ENCODE measurements at places on chromosomes 4 and X. TPM values are rescaled to one million over a fixed set of nuclear protein-coding genes. Genes with fewer than 3 reads are reported as not detected.
A peak's percentile ranks its signal among the peaks of the same experiment; 100 is the strongest.

MAPK10 gene
- 1.7 TPM for total RNA-seq

FAT4 gene
- 4.3 TPM for total RNA-seq

GRCh38 chr4:51859476-51860031 is 16.6 kb downstream of the DCUN1D4 start:
- H3K27me3 ChIP-seq, result no peaks in the 10 kb centered on the region
- H3K4me1 ChIP-seq, result no peaks in the 10 kb centered on the region
- DNase-seq, result no peak
- H3K36me3 ChIP-seq, result peaks cover 9% of the 10 kb centered on the region

APLN gene
- 0.74 TPM for total RNA-seq

DNA sequence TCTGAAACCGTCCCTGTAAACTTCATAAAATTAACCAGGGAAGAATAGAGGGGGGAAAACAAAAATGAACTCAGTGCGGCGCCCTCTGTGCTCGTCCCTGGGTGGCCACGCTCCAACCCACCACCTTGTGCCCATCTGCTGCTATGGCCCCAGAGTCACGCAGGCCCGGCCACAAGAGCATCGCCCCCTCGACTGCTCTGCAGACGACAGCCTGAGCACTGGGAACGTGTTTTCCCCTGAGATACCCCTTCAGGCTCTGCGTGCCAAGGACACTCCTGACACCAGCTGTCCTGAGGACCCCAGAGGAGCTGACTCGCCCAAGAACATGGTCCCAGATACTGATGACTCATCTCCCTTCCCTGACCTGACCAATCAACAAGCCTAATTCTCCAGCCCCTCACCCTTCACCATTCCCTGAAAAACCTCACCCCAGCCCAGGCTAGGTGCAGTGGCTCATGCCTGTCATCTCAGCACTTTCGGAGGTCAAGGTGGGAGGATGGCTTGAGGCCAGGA is 64.1 kb upstream of the GPR78 start:
- H3K4me3 ChIP-seq, result no peak overlapping the region
- H3K36me3 ChIP-seq, result no peaks in the 10 kb centered on the region
- DNase-seq, result no peak
- H3K27ac ChIP-seq, result no peak overlapping the region
- H3K4me1 ChIP-seq, result no peaks in the 10 kb centered on the region

DNA sequence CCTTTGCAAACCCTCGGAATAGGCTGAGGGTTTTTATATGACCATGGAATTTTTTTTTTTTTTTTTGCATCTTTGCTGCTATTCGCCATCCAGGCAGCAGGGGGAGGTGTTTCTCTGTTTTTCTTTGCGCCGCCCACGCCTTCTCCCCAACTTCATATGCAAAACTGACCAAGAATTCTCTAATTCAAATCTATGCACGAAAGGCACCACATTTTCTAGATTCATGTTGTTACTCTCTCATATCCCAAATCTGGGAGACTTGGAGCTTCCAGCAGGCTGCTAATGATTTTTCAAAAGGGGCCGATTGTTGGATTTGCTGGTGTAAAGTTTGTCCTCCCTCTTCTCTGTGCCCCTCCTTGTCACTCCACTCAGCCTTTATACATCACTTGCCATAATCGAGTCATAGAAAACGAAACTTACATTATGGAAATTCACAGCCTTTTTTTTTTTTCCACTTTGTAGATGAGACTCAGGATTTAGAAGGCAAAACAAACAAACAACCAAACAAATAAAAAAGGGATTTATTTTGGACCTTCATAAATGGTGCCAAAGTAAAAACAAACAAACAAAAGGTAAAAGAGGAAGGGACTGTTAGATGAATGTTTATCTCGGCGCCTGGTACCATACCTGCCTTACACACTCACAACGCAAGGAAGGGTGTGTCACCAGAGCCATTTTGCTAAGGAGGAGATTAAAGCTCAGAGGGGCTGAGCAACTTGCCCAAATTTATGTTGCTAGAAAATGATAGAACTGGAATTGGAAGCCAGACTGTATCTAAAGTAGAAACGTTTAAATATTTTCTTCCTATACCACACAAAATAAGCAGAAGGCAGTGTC is 29.3 kb upstream of the BOD1L1 start:
- H3K27me3 ChIP-seq, result no peaks in the 10 kb centered on the region
- peak overlapping the region; percentile 19 for H3K27ac ChIP-seq
- H3K36me3 ChIP-seq, result no peaks in the 10 kb centered on the region
- DNase-seq, result peak; percentile 60
- no peaks in the 10 kb centered on the region for H3K4me1 ChIP-seq
- H3K4me3 ChIP-seq, result peak overlapping the region; percentile 51

GRCh38 chrX:74250574-74250973 is 53.4 kb upstream of the ZCCHC13 start:
- no peaks in the 10 kb centered on the region for H3K4me1 ChIP-seq
- H3K4me3 ChIP-seq, result no peak overlapping the region
- H3K27ac ChIP-seq, result peak overlapping the region; percentile 61
- no peak for DNase-seq
- H3K27me3 ChIP-seq, result no peaks in the 10 kb centered on the region

- no peaks in the 10 kb centered on the region for H3K36me3 ChIP-seq
- H3K4me3 ChIP-seq, result no peak overlapping the region
- DNase-seq, result no peak
- peaks cover 4% of the 10 kb centered on the region for H3K27me3 ChIP-seq
- H3K4me1 ChIP-seq, result no peaks in the 10 kb centered on the region
Measured at GRCh38 chrX:54921427-54922021, 900 bp downstream of the TRO start.

DNA sequence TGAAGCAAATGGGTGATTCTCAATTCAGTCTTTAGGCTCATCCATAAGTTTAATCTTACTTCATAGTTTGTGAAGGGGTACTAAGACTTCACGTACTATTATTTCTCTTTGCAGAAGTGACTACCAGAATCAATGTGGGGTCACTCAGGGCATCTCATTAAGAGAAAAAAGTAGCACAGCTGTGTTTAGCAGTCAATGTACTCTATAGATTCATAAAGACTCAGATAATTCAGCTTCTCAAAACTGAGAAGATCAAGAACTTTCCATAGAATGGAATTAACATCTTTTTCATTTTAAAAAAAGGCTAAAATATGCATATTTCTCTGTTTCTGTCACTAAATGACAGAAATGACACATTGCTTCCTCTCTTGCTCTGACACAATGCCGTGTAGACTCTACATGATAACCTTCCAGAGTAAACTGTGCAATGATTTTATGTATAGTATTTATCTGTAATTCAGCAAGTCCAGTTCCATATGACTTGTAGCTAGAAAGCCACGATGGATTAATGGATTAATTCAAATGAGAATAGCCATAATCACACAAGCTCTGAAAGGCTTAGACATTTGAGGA is 20.3 kb upstream of the LSM6 start:
- DNase-seq, result no peak
- no peaks in the 10 kb centered on the region for H3K4me1 ChIP-seq
- H3K27me3 ChIP-seq, result no peaks in the 10 kb centered on the region

DNA sequence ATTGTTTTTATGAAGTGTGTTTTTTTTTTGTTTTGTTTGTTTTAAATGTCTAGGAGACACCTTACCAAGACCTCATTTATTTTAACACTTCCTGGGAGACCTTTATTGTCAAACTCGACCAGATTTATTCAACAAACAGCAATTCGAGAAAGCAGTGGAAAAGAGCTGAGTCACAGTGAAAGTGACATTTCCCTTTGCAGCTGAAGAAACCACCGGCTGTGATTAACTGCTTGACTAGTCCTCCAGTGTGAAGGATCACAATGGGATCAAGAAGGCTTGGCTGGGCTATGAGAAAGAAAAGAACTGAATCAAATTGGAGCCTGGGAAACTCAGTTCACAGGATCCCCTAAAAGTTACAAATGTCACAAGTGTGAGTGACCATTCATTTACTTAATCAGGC is 11.9 kb upstream of the ADH7 start:
- H3K4me3 ChIP-seq, result no peak overlapping the region
- H3K36me3 ChIP-seq, result no peaks in the 10 kb centered on the region
- no peaks in the 10 kb centered on the region for H3K27me3 ChIP-seq
- peak overlapping the region; percentile 9 for H3K27ac ChIP-seq

SMIM10L2A gene
- total RNA-seq, result 0.18 TPM

- no peaks in the 10 kb centered on the region for H3K27me3 ChIP-seq
- DNase-seq, result no peak
- no peaks in the 10 kb centered on the region for H3K4me1 ChIP-seq
- H3K4me3 ChIP-seq, result no peak overlapping the region
- H3K27ac ChIP-seq, result no peak overlapping the region
Measured at GRCh38 chr4:92333016-92333415, 29.2 kb downstream of the GRID2 start.

- no peaks in the 10 kb centered on the region for H3K27me3 ChIP-seq
- DNase-seq, result no peak
- H3K4me1 ChIP-seq, result no peaks in the 10 kb centered on the region
- H3K27ac ChIP-seq, result no peak overlapping the region
- H3K4me3 ChIP-seq, result no peak overlapping the region
Measured at GRCh38 chr4:27189683-27190082, 329.0 kb downstream of the STIM2 start.

SMIM31 gene
- not detected for total RNA-seq

DNA sequence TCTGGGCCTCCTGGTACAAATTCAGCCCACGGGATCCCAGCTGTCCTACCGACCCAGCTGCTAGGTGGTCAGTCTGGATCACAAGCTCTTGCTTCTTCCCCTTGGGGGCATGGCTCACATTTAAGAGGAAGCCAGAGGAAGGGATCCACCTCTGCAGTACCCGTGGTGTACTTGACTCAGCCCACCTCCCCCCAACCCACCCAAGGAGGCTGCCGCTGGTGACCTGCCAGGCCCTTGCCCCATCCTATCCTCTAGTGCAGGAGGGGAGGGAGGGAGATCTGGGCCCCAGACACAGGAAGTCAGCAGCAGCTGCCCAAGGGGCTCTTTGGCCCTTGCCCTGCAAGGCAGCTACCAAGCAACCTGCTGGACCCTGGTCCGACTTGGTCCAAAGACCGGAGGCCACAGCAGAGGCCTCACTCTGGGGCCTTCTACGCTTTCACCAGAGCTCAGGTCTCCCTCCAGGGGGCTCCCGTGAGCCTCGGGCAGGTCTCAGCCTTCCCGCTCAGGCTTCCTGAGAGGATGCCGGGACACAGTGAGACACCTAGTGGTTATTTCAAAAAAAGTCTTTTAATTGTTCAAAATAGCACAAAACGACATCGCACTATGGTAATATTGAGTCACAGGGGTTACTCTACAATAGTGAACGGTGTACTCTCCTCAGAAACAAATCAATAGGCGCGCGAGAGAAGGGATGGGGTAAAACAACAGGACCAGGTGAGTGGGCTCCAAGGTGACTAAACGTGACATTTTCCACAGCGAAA is 2.7 kb upstream of the RENBP start:
- H3K27ac ChIP-seq, result peak overlapping the region; percentile 13
- no peaks in the 10 kb centered on the region for H3K27me3 ChIP-seq
- peak; percentile 75 for DNase-seq
- no peak overlapping the region for H3K4me3 ChIP-seq
- H3K36me3 ChIP-seq, result peaks cover 25% of the 10 kb centered on the region
- no peaks in the 10 kb centered on the region for H3K4me1 ChIP-seq

DNA sequence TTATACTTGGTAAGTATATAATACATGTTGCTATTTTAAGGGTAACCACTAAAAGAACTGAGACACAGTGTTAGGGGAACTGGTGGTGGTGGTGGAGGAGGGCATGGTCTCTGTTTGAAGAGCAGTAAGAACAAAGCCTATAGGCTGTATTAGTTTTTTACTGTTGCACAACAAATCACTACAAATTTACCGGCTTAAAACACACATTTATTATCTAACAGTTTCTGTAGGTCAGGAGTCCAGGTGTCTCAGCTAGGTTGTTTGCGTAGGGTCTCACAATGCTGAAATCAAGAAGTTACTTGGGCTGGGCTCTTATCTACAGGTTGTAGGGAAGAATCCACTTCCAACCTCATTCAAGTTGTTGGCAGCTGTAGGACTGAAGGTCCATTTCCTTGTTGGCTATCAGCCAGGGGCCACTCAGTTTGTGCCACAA is 52.6 kb downstream of the CASK start:
- no peak for DNase-seq
- no peaks in the 10 kb centered on the region for H3K36me3 ChIP-seq
- no peaks in the 10 kb centered on the region for H3K27me3 ChIP-seq
- H3K4me1 ChIP-seq, result no peaks in the 10 kb centered on the region
- no peak overlapping the region for H3K27ac ChIP-seq
- H3K4me3 ChIP-seq, result no peak overlapping the region

CFAP99 gene
- total RNA-seq, result 0.86 TPM

GRCh38 chrX:34467437-34467836 is 189.6 kb downstream of the TMEM47 start:
- H3K27ac ChIP-seq, result no peak overlapping the region
- no peaks in the 10 kb centered on the region for H3K36me3 ChIP-seq
- H3K27me3 ChIP-seq, result no peaks in the 10 kb centered on the region
- no peak for DNase-seq

GRCh38 chr4:102809190-102809589 is 18.2 kb downstream of the UBE2D3 start:
- H3K4me3 ChIP-seq, result no peak overlapping the region
- H3K4me1 ChIP-seq, result peaks cover 50% of the 10 kb centered on the region
- no peak overlapping the region for H3K27ac ChIP-seq
- DNase-seq, result no peak
- H3K27me3 ChIP-seq, result no peaks in the 10 kb centered on the region

GRCh38 chr4:5710065-5710960 is 688 bp upstream of the EVC start:
- H3K4me1 ChIP-seq, result peaks cover 6% of the 10 kb centered on the region
- no peak for DNase-seq
- peak overlapping the region; percentile 29 for H3K4me3 ChIP-seq
- no peak overlapping the region for H3K27ac ChIP-seq
- no peaks in the 10 kb centered on the region for H3K27me3 ChIP-seq

P2RY8 gene
- 0.87 TPM for total RNA-seq

USP17L27 gene
- not detected for total RNA-seq

CLGN gene
- total RNA-seq, result 8.9 TPM

GRCh38 chr4:85302193-85302736 is 172.7 kb upstream of the ARHGAP24 start:
- DNase-seq, result no peak
- H3K27me3 ChIP-seq, result no peaks in the 10 kb centered on the region
- H3K36me3 ChIP-seq, result no peaks in the 10 kb centered on the region
- H3K4me3 ChIP-seq, result no peak overlapping the region
- H3K4me1 ChIP-seq, result no peaks in the 10 kb centered on the region

- no peaks in the 10 kb centered on the region for H3K4me1 ChIP-seq
- no peaks in the 10 kb centered on the region for H3K27me3 ChIP-seq
- DNase-seq, result no peak
- H3K4me3 ChIP-seq, result no peak overlapping the region
- no peak overlapping the region for H3K27ac ChIP-seq
Measured at GRCh38 chr4:153781717-153782416, 7.0 kb downstream of the SFRP2 start.

GRCh38 chr4:154120006-154120676 is 331.3 kb upstream of the SFRP2 start:
- H3K36me3 ChIP-seq, result no peaks in the 10 kb centered on the region
- no peaks in the 10 kb centered on the region for H3K27me3 ChIP-seq
- H3K27ac ChIP-seq, result no peak overlapping the region
- H3K4me3 ChIP-seq, result no peak overlapping the region
- no peak for DNase-seq
- H3K4me1 ChIP-seq, result no peaks in the 10 kb centered on the region

CT45A5 gene
- not detected for total RNA-seq

GRCh38 chr4:182193311-182193710 is 49.9 kb upstream of the TENM3 start:
- no peaks in the 10 kb centered on the region for H3K4me1 ChIP-seq
- H3K27ac ChIP-seq, result no peak overlapping the region
- H3K36me3 ChIP-seq, result no peaks in the 10 kb centered on the region
- H3K4me3 ChIP-seq, result no peak overlapping the region
